ENCODE measurements at places on chromosomes 11 and 22. TPM values are rescaled to one million over a fixed set of nuclear protein-coding genes. Genes with fewer than 3 reads are reported as not detected.

PLAAT5 gene
- total RNA-seq = not detected

SPON1 gene
- total RNA-seq = 3.9 TPM

GRCh38 chr22:50302564-50302963 lies 4.9 kb downstream of the PLXNB2 start:
- no peaks in the 10 kb centered on the region for H3K27me3 ChIP-seq
- no peaks in the 10 kb centered on the region for H3K4me1 ChIP-seq
- no peaks in the 10 kb centered on the region for H3K36me3 ChIP-seq
- H3K27ac ChIP-seq = no peak overlapping the region

GRCh38 chr11:13315517-13316432 lies 38.2 kb downstream of the BMAL1 start:
- H3K27me3 ChIP-seq = no peaks in the 10 kb centered on the region
- no peak overlapping the region for H3K4me3 ChIP-seq
- no peak for DNase-seq
- H3K36me3 ChIP-seq = peaks cover 18% of the 10 kb centered on the region

DNA sequence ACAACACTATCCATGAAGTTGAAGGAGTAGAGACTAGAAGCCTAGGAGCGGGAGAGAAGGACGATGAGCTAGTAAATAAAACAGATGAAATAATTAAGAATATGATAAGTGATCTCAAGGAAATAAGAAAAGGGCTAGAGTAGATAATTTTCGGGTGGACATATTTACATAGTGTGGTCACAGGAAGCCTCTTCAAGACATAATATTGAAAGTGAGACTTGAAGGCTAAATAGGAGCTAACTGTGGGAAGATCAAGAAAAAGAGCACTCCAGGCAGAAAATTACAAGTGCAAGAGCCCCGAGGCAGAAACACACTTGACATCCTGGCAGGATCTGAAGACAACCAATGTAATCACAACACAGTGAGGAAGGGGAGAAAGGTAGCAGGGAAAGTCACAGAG lies 11.9 kb upstream of the PPFIBP2 start:
- H3K36me3 ChIP-seq = no peaks in the 10 kb centered on the region
- DNase-seq = no peak
- no peak overlapping the region for H3K4me3 ChIP-seq

GRCh38 chr11:120606211-120607010 lies 94.9 kb downstream of the GRIK4 start:
- H3K36me3 ChIP-seq = no peaks in the 10 kb centered on the region
- H3K4me3 ChIP-seq = no peak overlapping the region
- no peak for DNase-seq
- H3K4me1 ChIP-seq = no peaks in the 10 kb centered on the region

DNA sequence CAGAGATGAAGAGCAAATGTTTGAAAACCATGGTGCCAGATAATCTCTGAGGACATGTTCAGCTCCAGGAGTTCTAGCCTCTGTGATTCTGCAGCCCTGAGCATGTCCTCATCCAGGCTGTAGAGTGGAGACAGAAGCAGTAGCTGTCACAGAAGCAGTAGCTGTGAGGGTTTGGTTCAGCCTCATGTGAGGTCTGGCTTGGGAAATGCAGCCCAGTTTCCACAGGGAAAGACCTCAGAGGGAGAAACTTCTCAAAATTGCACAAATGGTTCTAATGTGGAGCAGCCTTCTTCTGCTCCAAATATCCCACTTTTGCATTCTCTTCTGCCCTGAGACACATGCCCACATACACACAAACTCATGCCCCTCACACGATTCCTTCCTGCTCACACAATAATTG lies 48.4 kb downstream of the DBX1 start:
- no peak for DNase-seq
- no peak overlapping the region for H3K27ac ChIP-seq
- H3K36me3 ChIP-seq = no peaks in the 10 kb centered on the region
- H3K27me3 ChIP-seq = no peaks in the 10 kb centered on the region

DNA sequence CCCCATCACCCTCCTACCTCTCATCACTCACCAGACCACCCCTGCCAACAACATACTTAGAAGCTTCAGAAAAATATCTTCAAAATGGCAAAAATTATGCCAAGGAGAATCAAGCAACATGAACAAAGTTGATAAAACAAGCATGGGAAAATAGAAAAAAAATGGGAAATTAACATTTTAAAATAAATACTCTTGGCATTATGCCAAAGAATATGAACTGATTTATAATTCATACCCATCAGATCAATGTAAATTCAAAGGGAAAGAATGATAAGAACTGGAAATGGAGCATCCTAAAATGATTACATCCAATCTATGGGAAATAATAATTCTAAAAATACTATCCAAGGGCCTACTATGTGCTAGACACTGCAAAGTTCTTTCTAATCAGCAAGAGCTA lies 12.0 kb downstream of the SIAE start:
- no peaks in the 10 kb centered on the region for H3K27me3 ChIP-seq
- no peak overlapping the region for H3K4me3 ChIP-seq
- no peaks in the 10 kb centered on the region for H3K4me1 ChIP-seq

GRCh38 chr11:86247608-86248007 lies 3.1 kb downstream of the EED start:
- no peaks in the 10 kb centered on the region for H3K27me3 ChIP-seq
- DNase-seq = no peak
- peaks cover 32% of the 10 kb centered on the region for H3K4me1 ChIP-seq
- no peak overlapping the region for H3K27ac ChIP-seq

GRCh38 chr22:24325105-24325757 lies 54.6 kb downstream of the SPECC1L start:
- peak; percentile 27 for DNase-seq
- H3K36me3 ChIP-seq = peaks cover 38% of the 10 kb centered on the region
- no peak overlapping the region for H3K27ac ChIP-seq
- no peak overlapping the region for H3K4me3 ChIP-seq

- H3K4me3 ChIP-seq = no peak overlapping the region
- DNase-seq = no peak
- H3K36me3 ChIP-seq = no peaks in the 10 kb centered on the region
- H3K27me3 ChIP-seq = no peaks in the 10 kb centered on the region
These were observed 614 bp downstream of the ANO3 start for GRCh38 chr11:26332572-26332915.

GRCh38 chr22:50714150-50714549 lies 23.9 kb upstream of the ACR start:
- H3K27ac ChIP-seq = no peak overlapping the region
- H3K4me3 ChIP-seq = no peak overlapping the region
- DNase-seq = no peak
- H3K4me1 ChIP-seq = no peaks in the 10 kb centered on the region

- H3K27ac ChIP-seq = no peak overlapping the region
- H3K27me3 ChIP-seq = no peaks in the 10 kb centered on the region
- H3K4me3 ChIP-seq = no peak overlapping the region
- no peaks in the 10 kb centered on the region for H3K36me3 ChIP-seq
These were observed 80.4 kb upstream of the KCNQ1OT1 start for GRCh38 chr11:2779981-2780849.

DNA sequence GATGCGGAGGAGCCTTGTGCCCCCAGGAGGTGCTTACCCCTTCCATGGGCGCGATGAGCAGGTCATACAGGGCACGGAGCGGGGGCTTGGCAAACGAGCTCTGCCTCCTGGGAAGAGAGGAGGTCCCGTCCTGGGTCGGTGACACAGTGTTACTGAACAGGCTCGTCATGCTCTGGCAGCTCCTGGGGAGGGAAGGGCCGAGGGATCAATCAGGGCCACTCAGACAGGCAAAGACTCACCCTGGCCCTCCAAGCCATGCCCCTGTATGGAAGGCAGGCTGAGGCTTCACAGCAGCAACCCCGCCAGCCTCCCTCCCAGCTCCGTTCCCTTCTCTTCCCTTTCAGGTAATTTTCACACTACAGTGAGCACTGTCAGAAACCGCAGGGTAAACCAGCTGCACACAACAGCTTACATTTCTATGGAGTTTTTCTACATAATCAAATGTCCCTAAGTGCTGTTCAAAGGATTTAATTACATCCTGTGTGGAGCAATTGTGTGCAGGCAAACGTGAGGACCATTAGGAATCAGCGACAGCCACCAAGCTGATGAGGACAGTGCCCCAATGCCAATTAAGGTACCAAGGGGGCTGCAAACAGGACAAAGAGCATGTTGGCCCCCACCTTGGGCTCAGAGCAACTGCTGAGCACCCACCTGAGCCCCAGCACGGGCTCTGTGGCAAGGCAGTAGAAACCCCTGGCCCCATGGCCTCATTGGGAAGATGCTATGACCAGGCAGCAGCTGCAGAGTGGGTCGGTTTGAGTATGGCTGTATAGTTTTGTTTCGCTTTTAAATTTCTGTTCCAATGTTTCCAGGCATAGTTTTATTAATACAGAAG lies 95.4 kb upstream of the PITPNB start:
- H3K27me3 ChIP-seq = no peaks in the 10 kb centered on the region
- no peak for DNase-seq
- H3K4me3 ChIP-seq = no peak overlapping the region
- H3K27ac ChIP-seq = no peak overlapping the region
- no peaks in the 10 kb centered on the region for H3K36me3 ChIP-seq

DNA sequence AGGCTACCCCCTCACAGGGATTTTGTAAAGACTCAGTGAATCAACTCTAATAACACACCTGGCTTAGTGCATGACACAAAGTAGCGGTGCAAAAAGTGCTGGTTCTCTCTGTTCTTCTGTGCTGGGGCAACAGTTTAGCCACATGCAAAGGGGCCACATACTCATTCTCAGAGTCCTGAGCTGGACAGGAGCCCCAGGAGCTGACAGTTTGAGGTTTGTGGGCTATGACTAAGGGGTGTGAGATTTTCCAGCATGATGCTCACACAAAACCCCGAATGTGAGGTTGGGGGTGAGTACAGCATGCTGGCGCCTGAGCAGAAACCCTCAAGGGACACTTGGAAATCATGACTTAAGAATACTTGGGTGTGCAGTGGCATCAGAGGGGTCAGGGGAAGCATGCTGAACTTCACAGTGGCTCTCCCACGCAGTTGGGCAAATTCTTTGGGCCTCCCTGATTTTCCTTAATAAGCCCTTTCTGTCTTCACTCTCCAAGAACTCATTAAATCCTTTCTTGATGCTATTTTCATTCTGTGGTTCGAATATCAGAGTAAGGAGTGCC lies 31.0 kb downstream of the TMPRSS5 start:
- H3K27me3 ChIP-seq = no peaks in the 10 kb centered on the region
- no peaks in the 10 kb centered on the region for H3K36me3 ChIP-seq
- no peak overlapping the region for H3K27ac ChIP-seq
- H3K4me3 ChIP-seq = no peak overlapping the region

GRCh38 chr11:72573072-72573854 lies 101.0 kb downstream of the PDE2A start:
- no peaks in the 10 kb centered on the region for H3K36me3 ChIP-seq
- H3K4me1 ChIP-seq = no peaks in the 10 kb centered on the region
- DNase-seq = peak; percentile 7
- no peaks in the 10 kb centered on the region for H3K27me3 ChIP-seq
- no peak overlapping the region for H3K27ac ChIP-seq

- DNase-seq = no peak
- H3K27me3 ChIP-seq = no peaks in the 10 kb centered on the region
- H3K4me3 ChIP-seq = no peak overlapping the region
- no peak overlapping the region for H3K27ac ChIP-seq
- peaks cover 5% of the 10 kb centered on the region for H3K36me3 ChIP-seq
These were observed 11.6 kb downstream of the PRR33 start for GRCh38 chr11:1879941-1880720.
